ENCODE measurements at places on chromosomes 3 and 15.

- DNase-seq: no peak
Measured at GRCh38 chr3:136247855-136248590, 2.1 kb upstream of the PCCB start.

GRCh38 chr15:51768018-51768417 lies 16.6 kb downstream of the TMOD2 start:
- DNase-seq: no peak

DNA sequence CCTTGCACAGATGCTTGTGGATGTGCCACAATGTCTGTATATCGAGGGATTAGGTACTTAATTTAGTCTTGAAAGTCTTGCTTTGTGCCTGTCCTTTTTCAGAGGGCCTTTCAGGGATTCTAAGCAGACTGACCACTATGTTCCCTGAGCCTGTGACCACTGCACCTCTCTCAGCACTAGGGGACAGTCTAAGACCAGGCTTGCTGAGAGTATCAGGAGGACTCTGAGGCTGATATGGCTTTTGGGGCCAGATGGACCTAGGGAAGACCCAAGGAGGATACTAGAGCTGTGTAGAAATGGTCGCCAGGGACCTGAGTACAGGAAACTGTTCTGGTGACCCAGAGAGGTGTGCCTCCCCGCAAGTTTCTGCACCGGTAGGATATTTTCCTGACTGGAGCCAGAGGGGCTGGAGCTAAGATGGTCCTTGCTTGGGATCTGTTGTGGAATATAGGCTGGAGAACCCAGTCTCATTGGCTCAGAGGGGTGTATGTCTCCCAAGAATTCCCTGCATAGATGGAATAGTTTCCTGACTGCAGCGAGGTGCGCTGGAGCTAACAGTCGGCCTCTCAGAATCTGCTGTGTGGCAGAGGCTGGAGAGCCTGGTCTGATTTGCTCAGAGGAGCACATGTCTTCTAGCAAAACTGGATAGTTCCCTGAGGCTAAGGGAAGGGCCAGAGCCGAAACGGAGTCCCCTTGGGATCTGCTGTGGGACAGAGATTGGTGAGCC lies 213.2 kb upstream of the DCBLD2 start:
- DNase-seq: no peak

DNA sequence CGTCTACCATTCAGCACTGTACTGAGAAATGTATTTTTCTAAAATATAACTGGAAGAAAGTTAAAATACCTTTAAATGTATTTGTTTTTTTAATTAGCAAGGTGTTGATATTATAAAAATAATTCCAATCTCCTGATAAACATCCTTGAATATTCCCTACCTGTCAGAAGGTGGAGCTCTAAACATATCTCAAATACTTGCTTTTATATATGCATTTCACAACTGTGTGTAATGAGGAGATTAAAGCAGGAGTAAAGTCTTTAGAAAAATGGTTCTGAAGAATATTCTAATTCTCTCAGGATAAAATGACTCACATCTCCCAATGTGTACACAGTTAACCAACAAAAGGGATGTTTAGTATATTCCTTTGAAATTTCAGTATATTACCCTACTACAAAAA lies 422.7 kb downstream of the PLCL2 start:
- DNase-seq: no peak

- DNase-seq: no peak
Measured at GRCh38 chr15:79086814-79087213, 3.8 kb downstream of the RASGRF1 start.

GRCh38 chr15:87710406-87710805 lies 546.1 kb downstream of the NTRK3 start:
- no peak for DNase-seq

- DNase-seq: no peak
Measured at GRCh38 chr15:47787875-47788274, 70.6 kb downstream of the SEMA6D start.

- no peak for DNase-seq
Measured at GRCh38 chr3:13462125-13462629, 17.9 kb upstream of the HDAC11 start.

DNA sequence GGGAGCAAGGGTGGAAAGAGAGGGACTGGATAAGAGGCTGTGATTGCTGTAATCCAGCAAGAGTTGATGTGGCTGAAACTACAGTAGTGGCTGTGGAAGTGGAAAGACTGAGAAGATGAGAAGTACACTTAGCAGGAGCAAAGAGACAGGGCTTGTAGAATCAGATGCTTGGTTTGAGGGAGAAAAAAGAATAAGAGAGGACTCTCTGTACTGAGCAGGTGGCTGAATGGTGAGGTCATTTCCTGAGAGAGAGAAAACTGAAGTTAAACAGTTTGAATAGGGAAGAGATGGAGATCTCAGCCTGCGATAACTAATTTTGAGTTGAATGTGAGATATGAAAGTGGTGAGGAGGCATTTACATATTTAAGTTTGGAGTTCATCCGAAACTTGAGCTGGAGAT lies 95.8 kb upstream of the SLC25A36 start:
- DNase-seq: no peak

DNA sequence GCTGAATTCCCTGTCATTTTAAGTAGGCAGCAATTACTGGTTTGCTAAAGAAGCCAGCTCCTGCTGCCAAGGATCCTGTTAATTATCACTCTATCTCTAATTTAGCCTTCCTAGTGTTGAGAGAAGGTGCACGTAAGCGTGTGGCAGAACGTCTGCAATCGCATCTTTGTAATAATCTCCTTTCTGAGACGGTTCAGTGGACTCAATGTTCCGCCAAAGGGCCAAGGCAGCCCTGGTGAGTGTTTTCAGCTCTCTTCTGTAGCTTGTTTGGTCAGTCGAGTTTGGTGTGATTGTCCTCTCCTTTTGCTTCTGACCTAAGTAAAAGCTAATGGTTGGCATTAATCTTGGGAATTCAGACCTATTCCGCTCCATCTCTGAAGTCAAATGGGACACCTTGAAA lies 24.2 kb downstream of the MITF start:
- DNase-seq: no peak

DNA sequence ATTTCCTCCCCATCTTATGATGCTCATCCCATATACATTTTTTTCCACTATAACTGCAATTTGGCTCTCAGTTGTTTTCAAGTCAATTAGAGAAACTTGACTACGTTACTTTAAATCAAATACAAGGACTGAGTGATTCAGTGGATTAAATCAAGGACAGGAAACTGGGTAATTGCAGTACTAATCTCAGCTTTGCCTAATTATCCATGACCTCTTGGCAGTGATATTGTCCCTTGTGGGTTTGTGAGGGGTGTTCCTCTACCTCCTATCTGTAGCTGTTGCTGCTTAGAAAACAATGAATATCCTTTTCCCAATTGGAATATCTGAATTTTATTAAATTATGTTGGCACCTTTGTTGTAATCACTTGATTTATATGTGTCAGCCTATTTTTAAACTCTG lies 79.4 kb downstream of the ZPLD1 start:
- DNase-seq: no peak

DNA sequence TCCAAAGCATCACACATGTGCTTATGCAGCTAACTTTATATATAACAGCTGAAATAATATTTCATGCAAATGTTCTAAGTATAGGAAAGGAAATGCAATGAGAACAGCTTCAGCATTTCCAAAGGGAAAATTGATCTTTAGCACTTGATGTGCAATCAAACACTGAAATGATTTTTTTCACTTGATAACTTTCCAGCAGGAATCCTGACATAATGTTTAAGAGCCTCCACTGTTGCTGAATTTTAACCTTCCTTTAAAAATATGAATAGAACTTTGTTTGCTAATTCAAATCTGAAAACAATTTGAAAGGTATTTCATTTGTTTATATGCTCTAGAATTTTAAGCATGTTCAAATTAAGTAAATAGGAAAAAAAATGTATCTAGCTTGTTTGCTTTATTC lies 96.9 kb upstream of the STRIT1 start:
- DNase-seq: no peak

- DNase-seq: no peak
Measured at GRCh38 chr3:55662683-55663082, 175.6 kb upstream of the WNT5A start.

DNA sequence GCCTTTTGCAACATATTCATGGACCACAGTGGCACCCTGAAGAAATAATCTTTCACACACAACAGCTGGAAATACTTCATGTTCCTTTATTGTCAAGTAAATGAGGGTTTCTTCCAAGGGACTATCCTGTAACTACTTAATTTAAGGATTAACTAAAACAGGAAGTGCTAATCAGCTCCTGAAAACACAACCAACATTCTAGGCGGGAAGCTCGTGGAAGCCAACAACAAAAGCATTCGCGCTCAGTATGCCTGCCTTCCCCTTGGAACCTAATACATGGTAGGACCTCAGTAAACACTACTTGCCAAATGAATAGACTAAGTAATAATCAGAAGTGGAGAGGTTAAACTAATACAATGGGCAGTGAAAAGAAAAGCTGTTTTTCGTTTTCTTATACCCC lies 300.9 kb downstream of the RORA start:
- no peak for DNase-seq

GRCh38 chr3:183339461-183340086 lies 86.5 kb downstream of the B3GNT5 start:
- DNase-seq: no peak

- DNase-seq: no peak
Measured at GRCh38 chr3:127899200-127899599, 15.8 kb upstream of the KBTBD12 start.

DNA sequence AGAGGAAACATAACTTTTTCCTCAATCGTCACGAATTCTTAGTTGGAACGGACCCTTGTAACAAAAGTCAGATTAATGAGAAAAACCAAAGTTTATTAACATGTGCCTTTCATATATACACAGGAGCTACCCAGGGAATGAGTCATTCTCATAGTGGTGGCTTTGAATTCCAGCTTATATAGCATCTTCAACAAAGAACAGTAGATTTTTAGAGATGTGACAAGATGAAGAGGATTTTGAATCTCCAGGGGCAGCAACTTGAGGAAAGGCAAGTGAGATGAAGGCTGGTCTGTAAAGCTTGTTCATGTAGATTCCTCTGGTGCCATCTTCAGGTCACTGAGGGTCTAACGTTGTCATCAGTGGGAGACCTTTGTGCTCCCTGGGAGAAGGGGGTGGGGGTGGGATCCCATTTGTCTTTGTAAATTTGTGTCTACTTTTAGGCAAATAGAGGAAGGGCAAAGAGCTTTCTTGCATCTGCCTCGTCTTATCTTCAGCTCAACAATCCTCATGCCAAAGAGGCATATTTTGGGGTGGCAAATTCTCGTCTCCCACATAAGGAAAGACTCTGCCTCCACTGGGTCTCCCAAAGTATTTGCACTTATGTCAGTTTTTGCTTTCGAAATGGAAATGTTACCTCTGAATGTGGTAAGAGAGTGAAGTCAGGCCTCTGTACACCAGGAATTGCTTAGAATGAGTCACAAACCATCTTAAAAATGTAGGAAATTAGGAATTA lies 29.5 kb downstream of the CLEC3B start:
- no peak for DNase-seq

- no peak for DNase-seq
Measured at GRCh38 chr3:195097331-195098255, 173.4 kb downstream of the XXYLT1 start.

- no peak for DNase-seq
Measured at GRCh38 chr15:91694131-91694830, 159.2 kb upstream of the SLCO3A1 start.

- DNase-seq: no peak
Measured at GRCh38 chr15:33132233-33132580, 62.3 kb downstream of the FMN1 start.

- no peak for DNase-seq
Measured at GRCh38 chr3:104291437-104291851, 1075.3 kb upstream of the ALCAM start.

DNA sequence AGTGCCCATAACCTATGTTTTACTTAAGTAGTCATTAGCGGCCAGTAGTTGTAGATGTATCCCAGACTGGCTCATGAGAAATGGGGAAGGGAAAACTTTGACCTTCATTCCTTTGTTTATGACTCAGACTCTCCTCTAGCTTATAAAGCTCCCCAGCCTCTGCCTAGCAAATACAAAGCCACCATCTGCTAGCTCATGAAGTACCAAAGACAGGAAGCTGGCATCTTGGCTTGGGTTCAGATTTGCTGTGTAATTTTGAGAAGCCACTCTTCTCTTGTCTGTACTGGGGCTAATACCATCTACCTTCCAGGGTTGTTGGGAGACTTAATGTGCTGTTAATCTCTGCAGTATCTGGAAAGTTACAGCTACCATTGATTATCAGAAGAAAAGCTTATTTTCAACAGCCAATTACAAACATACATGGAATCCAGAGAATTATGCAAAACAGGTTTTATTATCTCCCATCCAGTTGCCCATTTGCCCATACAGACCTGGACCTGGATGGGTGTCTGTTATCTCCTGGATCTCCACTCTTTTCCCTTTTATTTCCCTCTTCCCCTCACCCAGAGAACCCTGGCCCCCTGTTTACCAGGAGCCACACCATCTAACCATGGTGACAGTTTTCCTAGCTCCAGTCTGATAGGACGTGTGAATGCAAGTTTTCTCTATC lies 153.8 kb downstream of the SEMA6D start:
- no peak for DNase-seq

- no peak for DNase-seq
Measured at GRCh38 chr3:85912980-85913379, 954.2 kb downstream of the CADM2 start.

DNA sequence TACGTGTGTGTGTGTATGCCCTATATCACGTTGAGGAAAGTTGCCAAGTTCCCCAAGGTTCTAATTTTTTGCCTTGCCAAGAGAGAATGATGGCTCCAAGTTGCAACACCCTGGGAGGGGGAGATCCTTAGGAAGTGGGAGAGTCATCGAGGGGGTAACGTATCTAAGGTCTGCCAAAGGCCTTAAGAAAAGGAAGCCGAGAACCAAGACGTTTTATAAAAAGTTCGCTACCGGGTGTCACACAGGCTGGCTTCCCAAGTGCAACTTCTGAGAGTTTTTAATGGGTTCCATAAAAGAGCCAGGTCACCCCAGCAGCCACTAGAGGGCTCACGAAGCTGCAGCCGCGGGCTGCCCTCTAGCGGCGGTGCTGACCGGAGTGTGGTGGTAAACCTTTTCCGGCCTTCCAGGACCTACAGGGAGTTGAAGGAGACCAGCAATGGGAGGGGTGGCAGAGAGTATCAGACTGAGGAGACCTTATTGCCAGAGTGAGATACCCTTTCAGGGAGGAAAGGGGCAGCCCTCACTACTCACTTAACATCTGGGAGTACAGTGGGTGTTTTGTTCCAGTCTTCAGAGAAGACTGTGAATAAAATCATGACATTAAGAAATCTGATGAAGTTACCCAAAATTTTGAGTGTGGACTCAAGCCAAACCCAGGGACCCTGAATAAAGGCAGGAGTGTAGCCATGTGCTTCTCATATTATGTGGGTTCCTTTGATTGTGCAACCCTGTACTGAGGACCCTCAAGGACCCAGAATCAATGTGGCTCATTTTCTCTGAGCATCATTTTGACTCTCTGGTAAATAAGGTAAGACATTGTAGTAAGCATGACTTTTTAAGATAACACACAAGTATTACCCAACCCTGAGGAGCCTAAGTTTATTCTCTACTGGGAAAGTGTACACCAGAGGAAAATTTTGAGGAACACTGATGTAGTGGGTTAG lies 2.5 kb upstream of the RFX7 start:
- no peak for DNase-seq

- DNase-seq: no peak
Measured at GRCh38 chr15:73750438-73750837, 2.7 kb downstream of the INSYN1 start.

GRCh38 chr15:26620528-26621458 lies 152.1 kb downstream of the GABRB3 start:
- no peak for DNase-seq
